ENCODE measurements at places on chromosomes 1 and 21. TPM values are rescaled to one million over a fixed set of nuclear protein-coding genes. Genes with fewer than 3 reads are reported as not detected.

- DNase-seq = no peak
Observed at GRCh38 chr1:207067665-207068064, 14.6 kb downstream of the PFKFB2 start.

DNA sequence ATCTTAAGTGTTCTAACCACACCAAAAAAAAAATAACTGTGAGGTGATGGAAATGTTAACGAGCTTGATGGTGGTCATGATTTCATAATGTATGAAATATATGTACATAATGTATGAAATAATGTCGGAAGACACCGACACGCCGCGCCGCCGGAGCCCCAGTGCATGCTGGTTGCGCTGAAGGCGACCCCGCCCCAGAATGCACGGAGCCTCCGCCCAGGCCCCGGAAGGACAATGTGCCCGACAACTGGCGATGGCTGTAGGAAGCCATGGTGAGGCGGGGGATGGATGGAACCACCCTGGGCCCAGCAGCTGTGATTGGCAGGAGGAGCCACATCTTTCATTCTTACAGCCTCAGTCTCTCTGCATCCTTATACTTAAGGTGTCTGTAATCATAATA, 7.4 kb downstream of the OR2T10 start:
- DNase-seq = no peak

DNA sequence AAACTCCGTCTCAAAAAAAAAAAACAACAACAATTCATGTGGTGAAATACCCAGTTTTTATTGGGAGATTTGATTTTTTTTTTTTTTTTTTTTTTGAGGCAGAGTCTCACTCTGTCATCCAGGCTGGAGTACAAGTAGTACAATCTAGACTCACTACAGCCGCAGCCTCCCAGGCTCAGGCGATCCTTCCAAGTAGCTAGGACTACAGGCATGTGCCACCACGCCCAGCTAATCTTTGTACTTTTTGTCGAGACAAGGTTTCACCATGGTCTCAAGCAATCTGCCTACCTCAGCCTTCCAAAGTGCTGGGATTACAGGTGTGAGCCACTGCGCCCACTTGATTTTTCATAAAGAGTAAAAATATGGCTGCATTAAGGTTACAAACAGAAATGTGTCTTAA, 15.4 kb downstream of the FAM76A start:
- no peak for DNase-seq

The SLC44A5 gene
- 0.70 TPM for total RNA-seq

GRCh38 chr1:19923137-19923952, at the start of gene PLA2G2E:
Gene PLA2G2E (minus strand): TSS chr1:19923617. CDS start chr1:19923559, 58 bp downstream.
- DNase-seq = no peak

DNA sequence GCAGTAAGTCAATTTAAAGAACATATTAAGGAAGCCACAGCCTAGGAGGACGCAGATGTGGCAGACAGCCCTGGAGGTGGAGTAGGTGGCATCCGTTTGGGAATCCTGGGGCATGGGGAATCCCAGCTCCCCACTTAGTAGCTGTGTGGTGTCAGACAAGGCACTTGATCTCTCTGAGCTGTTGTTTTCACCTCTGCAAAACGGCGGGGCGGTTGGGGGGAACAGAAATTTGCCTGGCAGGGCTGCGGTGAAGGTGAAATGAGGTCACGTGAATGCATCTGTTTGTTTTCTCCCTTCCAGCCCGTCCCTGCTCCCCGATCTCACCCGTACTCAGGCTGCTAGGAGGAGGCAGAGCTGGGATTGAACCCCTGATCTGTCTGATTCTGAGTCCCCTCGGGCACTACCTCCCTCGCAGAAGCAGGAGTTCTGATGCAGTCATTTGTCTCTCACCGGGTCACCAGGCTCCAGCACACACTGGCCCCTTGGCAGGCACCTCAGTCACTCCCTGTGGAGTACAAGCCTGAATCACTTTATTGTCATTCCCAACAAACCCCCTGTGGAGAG, 2.2 kb upstream of the LAPTM5 start:
- peak; percentile 59 for DNase-seq

The FMO5 gene
- total RNA-seq = 0.46 TPM

The AGBL4 gene
- not detected for total RNA-seq

The PTPRC gene
- 490 TPM for total RNA-seq

DNA sequence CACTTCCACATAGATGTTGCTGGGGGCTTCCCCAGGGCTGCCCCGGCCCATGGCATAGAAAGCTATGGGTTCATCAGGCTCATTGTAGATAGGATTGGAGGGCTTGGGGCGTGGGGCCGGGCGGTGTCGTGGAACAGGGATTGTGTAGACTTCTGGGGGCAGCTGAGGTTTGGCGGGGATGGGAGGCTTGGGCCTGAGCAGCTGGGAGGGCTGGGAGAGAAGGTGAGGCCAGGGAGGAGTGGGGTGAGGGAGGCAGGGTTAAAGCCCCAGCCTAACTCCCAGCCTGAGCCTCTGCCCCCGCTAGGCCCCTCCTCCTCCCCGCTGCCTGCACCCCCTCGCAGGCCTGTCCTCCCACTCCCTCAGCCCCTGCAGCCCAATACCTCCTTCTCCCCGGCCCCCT, 7.4 kb downstream of the SH2D2A start:
- no peak for DNase-seq

DNA sequence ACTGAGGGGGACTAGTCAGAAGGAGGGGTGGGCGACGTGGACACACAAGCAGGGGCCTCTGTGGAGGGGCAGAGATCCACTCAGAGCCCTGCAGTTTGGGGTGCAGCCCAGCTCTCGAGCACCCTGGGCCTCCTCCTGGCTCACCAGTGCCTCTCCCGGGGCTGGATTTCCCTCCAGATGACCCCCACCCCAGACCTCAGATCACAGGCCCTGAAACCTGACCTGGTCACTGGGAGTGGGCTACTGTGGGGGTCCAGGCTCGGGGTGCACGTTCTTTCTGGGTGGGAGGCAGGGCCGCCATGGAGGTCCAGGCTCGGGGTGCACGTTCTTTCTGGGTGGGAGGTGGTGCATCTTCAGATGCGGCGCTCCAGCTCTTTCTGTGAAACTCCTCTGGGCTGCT, 10.3 kb upstream of the LHX4 start:
- DNase-seq = no peak

DNA sequence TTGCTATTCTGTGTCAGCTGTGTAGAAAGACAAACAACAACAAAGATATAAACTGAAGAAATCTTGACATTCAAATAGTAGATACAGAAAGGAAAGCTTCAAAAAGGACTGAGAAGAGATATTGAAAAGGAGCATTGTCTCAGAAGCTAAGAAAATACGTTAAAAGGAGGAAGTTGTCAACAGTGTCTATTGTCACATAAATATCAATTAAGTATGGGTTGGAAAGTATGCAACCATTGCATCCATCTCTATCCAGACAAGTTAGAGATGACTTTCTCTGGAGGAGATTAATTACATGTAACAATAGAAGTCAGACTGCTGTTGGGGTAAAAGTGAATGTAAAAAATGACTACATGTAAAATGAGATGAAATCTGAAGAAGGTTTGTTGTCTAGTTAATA, 29.7 kb upstream of the BRINP3 start:
- DNase-seq = no peak

GRCh38 chr1:7087888-7088287, 302.6 kb downstream of the CAMTA1 start:
- no peak for DNase-seq

The CA6 gene
- 1.6 TPM for total RNA-seq

The CD160 gene
- total RNA-seq = not detected

- DNase-seq = no peak
Observed at GRCh38 chr1:100734676-100735075, 15.1 kb downstream of the VCAM1 start.

DNA sequence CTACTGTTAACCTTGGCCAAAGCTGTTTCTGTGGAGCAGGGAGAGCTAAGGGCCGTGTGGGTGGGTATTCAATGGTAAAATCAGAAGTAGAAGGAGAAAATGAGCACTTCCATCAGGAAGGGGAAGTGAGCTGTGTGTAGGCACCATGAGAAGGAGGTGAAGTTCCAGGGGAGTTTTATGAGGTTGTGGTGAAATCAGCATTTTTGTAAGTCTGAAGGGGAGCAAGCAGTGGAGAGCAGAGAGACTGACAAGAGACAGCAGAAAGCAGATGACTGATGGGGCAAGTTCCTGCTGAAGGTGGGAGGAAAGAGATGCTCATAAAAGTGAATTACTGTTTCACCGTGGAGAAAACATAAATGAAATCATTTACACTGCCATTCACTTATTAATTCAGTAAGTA, 2.7 kb upstream of the GPR88 start:
- no peak for DNase-seq

- no peak for DNase-seq
Observed at GRCh38 chr21:23936224-23936623, 1671.1 kb downstream of the MRPL39 start.

GRCh38 chr1:24951810-24952412, 21.8 kb upstream of the RUNX3 start:
- DNase-seq = no peak

GRCh38 chr21:37047079-37047478, 25.8 kb downstream of the PIGP start:
- DNase-seq = no peak

DNA sequence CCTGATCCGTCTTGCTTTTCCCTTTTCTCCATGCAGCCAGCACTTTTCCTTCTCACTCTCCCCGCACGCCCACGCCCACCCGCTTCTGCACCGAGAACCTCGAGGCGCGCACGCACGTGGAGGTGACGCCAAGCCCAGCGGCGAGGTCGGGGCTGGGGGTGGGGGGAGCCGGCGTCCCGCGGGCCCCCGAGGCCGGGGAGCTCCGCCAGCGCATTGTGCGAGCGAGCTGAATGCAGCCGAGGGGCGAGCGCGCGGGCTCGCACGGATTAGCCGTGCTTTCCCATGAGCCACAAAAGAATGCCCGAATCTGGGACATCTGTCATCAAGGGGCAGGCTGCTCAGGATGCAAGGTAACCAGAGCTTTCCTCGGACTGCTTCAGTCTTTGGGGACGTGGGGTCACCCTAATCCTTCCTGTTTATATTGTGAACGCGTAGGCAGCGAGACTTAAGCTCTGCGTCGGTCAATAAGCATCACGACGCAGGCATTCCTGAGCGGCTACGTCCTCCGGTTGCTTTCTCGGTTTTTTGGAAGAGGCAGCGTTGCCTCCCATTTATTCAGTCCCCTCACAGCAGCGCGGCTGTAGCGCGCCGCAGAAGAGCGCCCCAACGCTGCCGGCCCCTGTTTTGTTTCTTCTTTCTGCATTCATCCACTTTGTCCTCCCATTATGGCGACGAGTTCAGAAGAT, 67.3 kb upstream of the AKT3 start:
- peak; percentile 29 for DNase-seq

DNA sequence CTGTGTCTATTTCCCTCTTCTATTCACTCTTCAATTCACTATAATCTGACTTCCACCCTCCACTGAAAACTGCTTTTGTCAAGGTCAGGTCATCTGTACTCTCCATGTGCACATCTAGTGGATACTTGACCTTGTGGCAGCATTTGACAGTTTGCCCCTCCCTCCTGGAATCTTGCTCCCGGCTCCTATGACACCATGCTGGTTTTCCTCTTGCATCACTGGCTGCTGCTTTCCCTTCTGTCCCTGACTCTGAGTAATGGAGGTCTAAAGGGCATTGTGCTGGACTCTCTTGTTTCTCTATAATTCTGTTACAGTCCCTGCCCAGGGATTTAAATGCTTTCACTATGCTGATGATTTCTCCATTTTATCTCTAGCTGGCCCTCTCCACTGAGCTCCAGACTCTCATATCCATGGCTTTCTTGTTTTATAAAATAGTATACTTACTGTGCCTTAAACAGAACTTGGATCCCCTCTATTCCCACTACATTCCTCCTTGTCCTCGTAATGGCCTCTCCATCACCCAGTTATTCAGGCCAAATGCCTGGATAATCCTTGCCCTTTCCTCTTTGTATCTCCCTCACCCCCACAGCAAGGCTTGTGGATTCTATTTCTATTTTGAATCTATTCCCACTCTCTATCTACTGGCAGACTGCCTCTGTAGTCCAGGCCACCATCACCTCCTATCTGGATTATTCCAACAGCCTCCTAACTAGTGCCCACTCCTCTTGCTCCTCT, 36.8 kb upstream of the PODN start:
- DNase-seq = no peak

- DNase-seq = no peak
Observed at GRCh38 chr1:59688976-59689375, 125.8 kb upstream of the HOOK1 start.

All from activated T-cell treated with anti-CD3 and anti-CD28 coated beads, Interleukin-2, amount 50 U/mL, for 72 hours (primary cell).